ENCODE measurements at places on chromosomes 13 and 19.

DNA sequence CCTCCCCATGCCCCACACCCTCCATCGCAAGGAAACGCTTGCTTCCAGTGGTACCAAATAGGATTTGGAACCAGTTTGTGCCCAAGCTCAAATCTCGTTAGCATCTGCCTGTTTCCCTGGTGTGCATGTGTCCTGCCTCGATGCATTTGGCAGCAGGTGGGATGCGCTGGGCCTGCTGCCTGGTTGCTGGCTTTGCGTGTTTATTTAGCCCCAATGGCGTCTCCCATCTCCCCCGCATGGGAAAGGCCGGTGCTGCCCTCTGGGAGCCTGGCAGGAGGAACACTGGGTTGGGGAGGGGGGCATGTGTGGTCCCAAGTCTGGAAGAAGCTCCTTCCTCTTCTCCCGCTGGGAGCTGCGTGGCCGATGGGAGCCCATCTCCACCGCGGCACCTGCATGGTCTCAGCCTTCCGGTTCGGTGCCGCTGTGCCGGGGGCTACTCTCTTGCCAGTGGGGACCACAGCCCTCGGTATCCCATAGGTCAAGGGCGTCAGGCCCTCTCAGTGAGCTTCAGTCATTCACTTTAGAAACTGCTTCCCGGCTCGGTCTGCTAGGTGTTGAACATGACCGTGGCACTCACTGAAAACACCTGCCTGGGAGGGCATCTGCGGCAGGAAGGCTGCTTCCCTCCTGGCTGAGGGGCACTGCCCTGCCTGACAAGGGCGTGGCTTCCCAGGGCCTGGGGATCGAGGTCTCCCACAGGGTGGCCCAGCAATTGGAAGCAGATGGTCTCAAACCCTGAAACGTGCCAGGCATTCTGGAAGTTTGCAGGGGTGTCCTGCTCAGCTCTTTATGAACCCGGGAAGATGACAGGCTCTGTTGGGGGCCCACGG lies 11.8 kb upstream of the F7 start:
- DNase-seq: no peak

DNA sequence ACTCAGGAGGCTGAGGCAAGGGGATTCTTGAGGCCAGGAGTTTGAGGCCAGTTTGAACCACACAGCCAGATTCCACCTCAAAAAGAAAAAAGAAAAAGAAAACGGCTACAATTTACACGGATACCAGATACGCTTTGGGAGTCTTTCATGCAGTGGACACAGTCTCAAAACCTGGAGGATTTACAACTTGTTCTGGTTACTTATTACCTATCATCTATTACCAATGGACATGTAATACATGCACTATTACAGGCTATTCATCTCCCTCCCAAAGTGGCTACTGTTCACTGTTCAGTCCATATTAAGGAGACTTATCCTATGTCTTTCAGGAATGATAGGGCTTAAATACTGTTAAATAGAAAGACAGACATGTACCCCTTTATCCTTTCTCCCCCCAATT lies 33.3 kb downstream of the ZNF823 start:
- DNase-seq: no peak

DNA sequence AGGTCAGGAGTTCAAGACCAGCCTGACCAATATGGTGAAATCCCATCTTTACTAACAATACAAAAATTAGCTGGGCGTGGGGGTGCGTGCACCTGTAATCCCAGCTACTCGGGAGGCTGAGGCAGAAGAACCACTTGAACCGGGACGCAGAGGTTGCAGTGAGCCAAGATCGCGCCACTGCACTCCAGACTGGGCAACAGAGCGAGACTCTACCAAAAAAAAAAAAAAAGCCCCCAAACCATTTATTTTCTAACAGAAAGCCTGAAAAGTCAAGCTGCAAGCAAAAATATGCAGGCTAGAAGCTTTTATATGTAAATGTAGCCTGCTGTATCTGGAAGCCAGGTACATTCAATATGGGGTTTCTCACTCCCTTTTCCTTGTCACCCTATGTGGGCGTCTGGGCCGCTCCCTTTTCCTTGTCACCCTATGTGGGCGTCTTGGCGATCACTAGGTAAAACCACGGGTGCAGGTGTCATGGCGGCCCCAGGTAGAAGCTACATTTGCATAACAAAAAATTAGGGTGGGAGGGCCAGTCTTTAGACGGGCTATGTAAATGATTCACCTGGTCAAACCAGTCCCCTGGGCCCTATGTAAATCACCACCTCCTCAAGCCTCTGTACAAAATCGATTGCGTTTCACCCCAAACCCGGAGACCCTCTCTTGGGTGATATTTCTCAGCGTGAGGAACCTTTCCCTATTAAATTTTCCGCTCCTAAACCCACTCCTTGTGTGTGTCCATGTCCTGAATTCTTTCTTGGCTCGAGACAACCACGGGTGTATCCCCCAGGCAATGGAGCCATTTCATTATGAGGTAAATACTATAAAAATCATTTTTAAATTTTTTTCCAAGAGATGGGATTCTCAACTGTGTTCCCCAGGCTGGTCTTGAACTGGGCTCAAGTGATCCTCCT lies 2.1 kb downstream of the TRIM13 start:
- no peak for DNase-seq

DNA sequence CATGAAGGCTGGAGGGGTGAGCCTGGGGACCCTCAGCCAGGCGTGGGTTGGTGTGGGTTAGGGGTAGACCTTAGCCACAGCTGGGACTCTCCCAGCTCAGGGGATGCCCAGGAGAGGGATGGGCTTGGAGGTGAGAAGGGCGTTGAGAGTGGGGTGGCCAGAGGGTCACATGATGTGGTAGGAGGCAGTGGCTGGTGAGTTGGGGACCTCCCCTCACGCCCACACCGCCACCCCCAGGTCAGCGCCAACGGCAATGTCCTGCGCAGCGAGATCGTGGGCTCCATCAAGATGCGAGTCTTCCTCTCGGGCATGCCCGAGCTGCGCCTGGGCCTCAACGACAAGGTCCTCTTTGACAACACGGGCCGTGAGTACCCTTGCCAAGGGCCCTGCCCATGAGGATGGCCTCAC lies 28.5 kb downstream of the AP1M1 start:
- no peak for DNase-seq

DNA sequence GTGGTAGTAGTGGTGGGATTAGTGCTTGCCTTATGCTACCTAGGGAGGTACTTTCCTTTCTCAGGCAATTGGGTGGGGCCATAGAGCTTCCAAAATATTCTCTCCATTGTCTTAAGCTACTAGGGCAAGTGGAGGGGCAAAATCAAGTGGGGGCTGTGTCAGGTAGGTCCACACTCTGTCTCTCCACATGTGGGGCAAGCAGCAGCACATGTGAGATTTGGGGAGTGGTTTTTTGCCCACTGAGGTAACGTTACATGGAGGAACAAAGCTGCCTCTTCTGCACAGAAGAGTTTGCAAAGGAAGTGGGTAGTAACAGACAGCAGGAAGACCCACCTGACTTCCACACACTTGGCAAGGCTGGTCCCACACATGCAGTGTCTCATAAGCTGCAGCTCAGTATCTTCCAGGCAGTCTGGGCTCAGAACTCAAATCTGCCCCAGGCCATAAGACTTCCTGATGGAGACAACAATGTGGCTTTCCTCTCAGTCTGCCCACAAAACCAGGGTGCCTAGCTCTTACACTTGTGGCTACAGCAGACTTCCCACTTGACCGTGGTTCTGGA lies 1581.5 kb upstream of the PCDH20 start:
- no peak for DNase-seq

GRCh38 chr13:31048521-31048920 lies 113.2 kb downstream of the HSPH1 start:
- DNase-seq: no peak

- no peak for DNase-seq
These were observed 8.6 kb downstream of the C19orf25 start for GRCh38 chr19:1470305-1471009.

All from cerebellar nuclear complex (tissue), 1 donor.